Daoy (cell line): ENCODE measurements at places on chromosomes 13 and 19. TPM values are rescaled to one million over a fixed set of nuclear protein-coding genes. Genes with fewer than 3 reads are reported as not detected.

The CGB1 gene
- not detected in 2 replicates for total RNA-seq

The PPM1N gene
- 0.15 and 0.80 TPM in 2 replicates for total RNA-seq

DNA sequence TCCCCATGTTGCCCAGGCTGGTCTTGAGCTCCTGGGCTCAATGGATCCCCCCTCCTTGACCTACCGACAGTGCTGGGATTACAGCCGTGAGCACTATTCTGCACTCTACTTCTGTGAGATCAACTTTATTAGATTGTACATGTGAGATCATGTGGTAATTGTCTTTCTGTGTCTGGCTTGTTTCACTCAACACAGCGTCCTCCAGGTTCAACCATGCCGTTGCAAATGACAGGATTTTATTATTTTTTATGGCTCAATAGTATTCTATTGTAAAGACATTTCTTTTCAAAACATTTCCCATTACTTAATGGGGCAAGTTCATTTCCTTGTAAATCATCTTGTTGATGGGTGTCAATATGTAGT, 1.5 kb upstream of the OBI1 start:
- DNase-seq: no peak

The CRLF1 gene
- 0.40 TPM in 1 of 2 replicates, not detected in the other for total RNA-seq

- DNase-seq: no peak
Measured at GRCh38 chr13:52652980-52653303, 306 bp downstream of the SUGT1 start.

- no peak for DNase-seq
Measured at GRCh38 chr13:75770592-75771011, 134.5 kb downstream of the LMO7 start.

DNA sequence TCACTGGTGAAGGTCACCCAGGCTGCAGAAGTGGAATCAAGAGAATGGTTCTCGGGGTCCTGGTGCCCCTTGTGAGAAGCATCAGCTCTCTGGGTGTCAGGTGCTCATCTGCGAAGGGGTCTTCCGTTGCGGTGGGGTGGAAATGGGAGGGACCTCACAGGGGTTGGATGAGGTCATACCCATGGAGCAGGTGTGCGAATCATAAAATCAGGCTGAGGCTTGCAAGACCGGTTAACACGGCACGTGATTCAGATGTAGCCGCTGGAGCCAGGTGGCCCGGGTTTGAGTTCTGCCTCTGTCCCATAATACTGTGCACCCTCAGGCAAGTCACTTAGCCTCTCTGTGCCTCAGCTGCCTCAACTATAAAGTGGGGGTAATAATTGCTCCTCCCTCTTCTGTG, 3.9 kb upstream of the KLK15 start:
- no peak for DNase-seq

DNA sequence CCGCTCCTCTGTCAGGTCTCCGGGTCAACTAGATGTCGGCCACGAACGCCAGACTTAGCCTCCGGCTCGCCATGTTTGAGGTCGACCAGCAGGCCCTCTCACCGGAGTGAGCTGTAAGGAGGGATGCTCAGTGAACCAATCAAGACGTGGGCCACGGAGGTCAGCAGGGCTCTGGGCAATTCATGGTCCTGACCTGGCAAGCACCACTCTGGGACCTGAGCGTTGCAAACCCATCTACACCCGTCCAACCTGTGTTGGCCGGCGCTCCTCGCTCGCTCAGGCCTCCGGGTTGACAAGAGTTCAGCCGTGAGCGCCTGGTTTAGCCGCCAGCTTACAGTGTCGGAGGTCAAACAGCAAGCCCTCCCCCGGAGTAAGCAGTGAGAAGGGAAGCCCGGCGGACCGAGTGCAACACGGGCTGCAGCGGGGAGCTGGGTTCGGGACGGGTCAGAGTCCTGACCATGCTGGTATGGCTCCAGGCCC, 1361.9 kb downstream of the UQCRFS1 start:
- no peak for DNase-seq

- DNase-seq: peak; percentile 89
Measured at GRCh38 chr19:55247621-55248099, 11.2 kb downstream of the PPP6R1 start.

The KATNAL1 gene
- total RNA-seq: 14.3 and 21.8 TPM in 2 replicates

The ADPRHL1 gene
- total RNA-seq: 0.95 and 1.4 TPM in 2 replicates

DNA sequence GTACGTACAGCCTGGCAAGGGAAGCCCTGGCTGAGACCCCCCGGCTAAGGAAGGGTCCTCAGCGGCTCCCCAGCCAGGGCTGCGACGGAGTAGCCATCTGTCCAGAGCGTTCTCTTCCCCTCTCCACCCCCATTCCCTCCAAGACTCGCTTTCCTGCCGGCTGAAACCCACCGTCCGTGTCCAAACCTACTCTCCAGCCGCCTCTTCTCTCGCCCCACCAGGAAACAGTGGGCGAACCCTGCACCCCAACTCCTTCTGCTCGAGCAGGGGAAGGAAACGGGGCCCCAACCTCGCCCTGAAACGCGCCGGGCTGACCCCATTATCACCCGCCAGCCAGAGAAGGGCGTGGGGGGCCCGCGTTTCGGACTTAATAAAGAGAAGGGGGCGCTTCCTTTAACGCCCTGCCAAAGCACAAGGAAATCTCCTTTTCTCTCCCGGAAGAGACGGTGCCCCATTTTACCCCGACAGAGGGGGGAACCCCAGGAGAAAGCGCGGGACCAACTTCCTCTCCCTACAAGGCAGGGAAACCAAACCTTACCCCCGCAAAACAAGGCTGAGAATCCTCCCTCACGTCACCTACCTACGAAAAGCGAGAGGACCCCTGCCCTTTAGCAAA, 2.5 kb downstream of the ZC3H4 start:
- DNase-seq: peak; percentile 31

- no peak for DNase-seq
Measured at GRCh38 chr13:83008212-83008929, 873.9 kb downstream of the SLITRK1 start.

DNA sequence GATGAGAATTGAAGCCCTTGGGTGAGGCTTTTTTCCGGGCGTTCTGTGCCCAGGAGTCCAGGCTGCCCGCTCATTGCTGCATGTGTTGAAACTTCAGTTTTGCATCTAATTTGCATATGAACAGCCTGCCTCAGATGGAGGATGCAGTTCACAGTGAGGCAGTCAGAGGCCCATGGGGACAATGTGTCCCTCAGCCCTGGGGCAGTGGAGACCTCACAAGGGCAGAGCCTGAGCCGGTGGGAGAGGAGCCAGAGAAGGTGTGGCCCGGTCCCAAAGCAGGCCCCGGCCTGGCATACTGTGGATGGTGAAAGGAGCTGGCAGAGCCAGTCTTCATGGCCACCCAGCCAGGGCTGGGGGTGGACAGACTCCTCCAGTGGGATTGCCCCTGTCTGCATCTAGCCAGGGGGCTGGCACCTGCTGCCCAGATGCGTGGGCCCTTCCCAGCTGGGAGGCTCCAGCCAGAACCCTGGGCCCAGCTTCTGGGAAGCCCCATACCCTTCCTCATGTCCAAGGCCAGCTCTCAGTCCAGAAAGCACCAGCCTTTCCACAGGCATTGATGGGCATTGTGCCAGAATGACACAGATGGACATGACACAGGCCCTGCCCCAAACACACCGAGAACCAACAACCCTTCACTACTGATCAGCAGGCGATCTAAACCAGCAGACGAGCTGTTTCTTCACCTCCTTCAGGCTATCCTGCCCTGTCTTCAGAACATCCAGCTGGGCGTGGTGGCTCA, 32.9 kb upstream of the KCTD15 start:
- no peak for DNase-seq

The MRPL4 gene
- total RNA-seq: 107 and 125 TPM in 2 replicates

DNA sequence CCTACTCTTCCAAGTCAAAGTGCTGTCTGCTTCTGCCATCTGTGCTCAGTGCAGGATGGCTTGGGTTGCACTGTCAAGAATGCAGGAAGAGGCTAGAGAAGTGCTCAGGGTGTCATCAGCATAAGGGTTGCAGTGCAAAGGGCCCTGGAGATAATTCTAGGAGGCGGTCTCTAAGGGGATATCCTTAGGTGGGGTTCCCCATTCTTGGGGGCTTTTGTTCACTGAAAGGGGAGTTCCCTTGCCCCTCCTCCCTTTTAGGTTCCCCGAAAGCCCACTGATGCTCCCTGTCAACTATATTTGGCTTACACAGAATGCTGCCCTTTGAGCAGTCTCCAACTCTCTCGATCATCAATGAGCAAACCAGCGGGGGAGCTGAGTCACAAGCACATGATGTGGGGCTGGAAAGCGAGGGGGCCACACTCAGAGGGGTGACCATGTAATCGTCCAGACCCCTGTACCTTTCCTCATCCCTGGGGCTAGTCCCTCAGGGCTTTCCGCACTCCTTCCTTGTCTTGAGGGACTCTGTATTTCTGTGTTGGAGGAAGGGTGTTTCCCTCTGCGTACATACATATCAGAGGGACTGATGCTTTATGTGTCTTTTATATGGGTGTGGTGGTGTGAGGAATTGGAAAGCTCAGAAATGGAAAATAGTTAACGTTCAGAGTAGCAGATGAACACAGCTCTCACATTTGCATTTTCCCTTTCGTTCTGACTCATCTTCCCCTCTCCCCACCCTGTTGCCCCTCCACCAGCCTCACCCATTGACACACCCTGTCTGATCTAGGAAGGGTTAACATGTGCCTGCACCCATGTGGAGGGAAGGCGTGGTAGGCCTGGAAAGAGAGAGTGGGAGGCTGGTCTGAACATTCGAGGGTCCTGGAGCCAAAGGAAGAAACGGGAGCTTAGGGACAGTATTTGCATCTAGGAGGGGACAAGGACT, 6.7 kb downstream of the ZBTB32 start:
- DNase-seq: peak; percentile 35

DNA sequence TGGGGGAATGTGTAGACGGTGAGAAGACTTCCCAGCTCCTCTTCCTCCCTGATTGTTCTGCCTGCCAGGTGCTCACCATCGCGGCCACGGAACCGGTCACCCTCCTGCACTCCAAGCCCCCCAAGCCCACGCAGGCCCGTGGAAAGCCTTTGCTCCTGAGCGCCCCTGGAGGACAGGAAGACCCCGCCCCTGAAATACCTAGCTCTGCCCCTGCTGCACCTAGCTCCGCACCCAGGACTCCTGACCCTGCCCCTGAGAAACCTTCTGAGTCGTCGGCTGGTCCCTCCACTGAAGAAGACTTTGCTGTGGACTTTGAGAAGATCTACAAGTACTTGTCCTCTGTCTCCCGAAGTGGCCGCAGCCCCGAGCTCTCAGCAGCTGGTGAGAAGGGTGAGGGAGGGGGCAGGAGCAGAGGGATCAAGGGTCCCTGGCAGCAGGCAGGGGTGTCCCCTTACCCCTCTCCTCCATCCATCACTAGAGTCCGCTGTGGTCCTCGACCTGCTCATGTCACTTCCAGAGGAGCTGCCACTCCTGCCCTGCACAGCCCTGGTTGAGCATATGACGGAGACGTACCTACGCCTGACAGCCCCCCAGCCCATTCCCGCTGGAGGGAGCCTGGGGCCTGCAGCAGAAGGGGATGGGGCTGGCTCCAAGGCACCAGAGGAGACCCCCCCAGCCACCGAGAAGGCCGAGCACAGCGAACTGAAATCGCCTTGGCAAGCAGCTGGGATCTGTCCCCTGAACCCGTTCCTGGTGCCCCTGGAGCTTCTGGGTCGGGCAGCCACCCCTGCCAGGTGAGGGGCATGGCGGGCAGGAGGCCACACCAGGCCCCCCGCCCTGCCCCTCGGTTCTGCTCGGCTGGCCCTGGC, 2.1 kb downstream of the SNAPC2 start:
- no peak for DNase-seq

GRCh38 chr13:37407156-37407555, 191.4 kb downstream of the POSTN start:
- DNase-seq: no peak

The CYP4F22 gene
- 0.46 and 0.89 TPM in 2 replicates for total RNA-seq

GRCh38 chr13:39957868-39958677, 302.6 kb downstream of the COG6 start:
- DNase-seq: no peak

GRCh38 chr19:38144667-38145066, 79.4 kb downstream of the DPF1 start:
- DNase-seq: no peak

DNA sequence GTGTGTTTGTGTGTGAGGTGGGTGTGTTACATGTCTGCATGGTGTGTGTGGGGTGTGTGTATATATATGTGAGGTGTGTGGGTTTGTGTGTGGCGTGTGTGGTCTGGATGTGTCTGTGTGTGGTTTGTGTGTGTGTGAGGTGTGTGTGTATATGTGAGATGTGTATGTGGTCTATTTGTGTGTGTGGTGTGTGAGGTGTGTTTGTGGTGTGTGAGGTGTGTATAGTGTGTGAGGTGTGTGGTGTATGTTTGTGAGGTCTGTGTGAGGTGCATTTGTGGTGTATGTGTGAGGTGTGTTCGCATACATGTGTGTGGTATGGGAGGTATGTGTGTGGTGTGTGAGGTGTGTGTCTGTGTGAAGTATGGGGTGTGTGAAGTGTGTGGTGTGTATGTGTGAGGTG, 12.5 kb upstream of the TNFRSF19 start:
- DNase-seq: no peak

The NLRP11 gene
- 4.1 and 5.1 TPM in 2 replicates for total RNA-seq

DNA sequence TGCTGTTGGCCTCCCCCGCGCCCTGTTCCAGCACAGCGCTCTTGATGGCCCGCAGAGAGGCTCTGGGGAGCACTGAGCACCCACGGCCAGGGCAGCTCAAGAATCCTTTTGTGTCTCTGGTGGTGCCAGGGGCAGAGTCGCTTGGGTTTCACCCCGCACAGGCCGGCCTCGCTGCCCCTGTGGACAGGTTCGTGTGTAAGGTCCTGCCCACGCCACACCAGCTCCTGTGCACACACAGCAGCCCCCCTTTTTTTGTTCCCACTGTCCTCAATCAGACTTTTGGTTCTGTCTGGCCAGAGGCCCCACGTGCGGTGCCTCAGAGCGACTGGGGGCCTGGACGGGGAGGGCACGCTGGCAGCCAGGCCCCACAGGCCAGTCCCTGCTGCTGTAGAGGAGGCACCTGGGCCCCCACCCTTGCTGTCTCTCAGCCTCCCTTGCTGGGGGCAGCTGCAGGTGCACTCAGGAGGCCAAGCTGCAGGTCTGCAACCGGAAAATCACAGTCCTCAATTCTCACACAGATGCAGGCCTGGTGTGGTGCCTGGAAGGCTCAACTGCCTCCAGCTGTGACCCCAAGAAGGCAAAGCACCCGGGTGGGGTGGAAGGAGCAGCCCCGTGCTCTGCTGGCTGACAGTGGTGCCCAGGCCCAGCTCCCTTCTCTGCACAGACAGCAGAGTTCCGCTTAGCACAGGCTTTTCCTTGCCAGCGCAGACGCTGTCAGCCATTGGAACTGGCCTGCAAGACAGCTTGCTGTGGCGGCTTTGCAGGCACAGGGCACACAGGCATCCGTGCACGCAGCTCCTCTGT, 12.6 kb upstream of the F7 start:
- DNase-seq: no peak

The KIR3DL2 gene
- total RNA-seq: not detected in 2 replicates

- peak; percentile 11 for DNase-seq
Measured at GRCh38 chr13:32142956-32143375, 111.4 kb downstream of the FRY start.

- DNase-seq: no peak
Measured at GRCh38 chr13:34065928-34066327, 248.0 kb downstream of the RFC3 start.

- no peak for DNase-seq
Measured at GRCh38 chr19:13339869-13340268, 166.4 kb downstream of the CACNA1A start.

DNA sequence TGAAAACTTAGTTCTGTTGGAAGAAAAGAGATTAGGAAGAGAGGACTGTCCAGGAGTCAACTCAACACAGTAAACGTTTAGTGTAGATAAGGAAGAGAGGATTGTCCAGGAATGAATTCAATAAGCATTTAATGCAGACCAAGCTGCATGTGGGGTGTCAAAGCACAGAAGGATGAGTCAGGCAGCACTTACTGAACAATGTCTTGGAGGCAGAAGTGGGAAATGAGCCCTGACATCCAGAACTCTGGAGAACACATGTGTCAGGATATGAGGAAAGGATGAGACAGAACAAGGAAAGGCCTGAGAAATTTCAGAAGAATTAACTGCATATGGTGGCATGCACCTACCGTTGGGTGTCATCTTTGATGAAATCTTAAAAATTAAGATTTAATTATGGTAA, 429.2 kb upstream of the HTR2A start:
- no peak for DNase-seq
